ENCODE measurements at places on chromosomes 12 and 14.

GRCh38 chr12:32298917-32299316 lies 100.4 kb upstream of the FGD4 start:
- DNase-seq, result no peak

DNA sequence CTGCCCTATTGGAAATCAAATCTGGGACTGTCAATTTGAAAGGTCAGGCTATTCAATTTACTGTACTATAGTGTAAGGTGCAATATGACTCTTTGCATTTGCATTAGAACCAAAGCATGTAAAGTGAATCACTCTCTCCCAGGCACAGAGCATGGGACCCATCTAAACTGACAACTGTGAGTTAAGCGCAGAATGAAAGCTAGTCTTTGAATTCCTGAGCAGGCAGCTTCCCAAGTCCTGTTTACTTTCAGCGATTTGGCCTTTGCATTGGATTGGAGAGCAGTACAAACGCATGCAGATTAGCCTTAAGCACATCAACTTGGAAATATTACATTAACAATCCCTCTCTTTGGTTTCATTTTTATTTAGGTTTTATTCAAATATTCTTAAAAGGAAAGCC lies 74.6 kb downstream of the RERG start:
- no peak for DNase-seq

DNA sequence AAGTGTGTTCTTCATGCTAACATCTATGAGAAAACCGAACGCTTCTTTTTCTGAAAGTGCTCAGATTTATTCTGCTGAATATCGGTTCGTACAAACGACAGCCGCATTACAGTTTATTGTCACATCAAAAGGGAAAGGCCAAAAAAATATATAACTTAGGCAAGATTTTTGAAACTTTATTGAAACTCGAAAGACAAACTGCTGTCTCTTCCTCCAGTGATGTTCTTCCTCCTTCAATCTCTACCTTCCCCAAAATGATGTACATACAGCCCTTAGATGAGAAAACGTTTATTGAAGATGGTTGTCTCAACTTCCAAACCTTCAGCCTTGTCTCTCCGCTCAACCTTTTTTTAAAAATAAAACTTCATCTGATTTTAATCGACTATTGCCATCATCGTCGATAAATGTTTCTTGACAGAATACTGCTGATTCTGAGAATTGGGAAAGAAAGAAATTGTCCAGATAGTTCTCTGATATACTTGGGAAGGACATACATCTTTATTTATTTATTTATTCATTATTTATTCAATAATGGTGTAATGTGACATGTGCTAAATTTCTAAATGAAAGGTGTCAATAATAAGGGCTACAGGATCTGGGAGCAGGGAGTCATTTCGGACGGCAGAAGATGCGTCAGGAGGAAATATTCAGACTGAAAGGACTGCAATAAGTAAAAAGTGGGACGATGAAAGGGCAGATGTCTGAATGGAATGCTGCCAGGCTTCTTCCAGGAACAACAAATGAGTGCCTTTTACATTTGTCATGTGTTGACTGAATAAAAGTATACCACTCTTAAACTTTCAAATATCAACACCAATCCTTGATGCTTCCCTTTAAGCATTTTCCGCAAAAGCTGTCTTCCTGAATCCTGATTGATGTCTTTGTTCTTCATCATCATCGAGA lies 817 bp upstream of the MDM1 start:
- no peak for DNase-seq

DNA sequence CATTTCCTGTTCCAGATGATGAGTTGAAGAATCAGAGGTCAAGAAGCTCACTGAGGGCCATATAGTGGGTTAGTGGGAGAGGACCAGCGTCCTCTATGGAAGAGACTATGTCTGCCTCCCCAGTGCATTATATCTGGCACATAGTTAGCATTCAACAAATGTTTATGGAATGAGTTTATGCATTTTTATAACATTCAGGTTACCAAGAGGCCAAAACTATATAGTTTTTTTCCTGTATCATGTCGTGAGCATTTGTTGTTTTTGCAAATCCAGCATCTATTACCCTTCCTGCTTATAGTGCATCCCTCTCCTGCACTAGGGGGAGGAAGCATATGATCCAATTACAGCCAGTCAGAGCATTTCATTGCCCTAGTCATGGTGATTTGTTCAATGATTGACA lies 60.6 kb downstream of the SUDS3 start:
- no peak for DNase-seq

DNA sequence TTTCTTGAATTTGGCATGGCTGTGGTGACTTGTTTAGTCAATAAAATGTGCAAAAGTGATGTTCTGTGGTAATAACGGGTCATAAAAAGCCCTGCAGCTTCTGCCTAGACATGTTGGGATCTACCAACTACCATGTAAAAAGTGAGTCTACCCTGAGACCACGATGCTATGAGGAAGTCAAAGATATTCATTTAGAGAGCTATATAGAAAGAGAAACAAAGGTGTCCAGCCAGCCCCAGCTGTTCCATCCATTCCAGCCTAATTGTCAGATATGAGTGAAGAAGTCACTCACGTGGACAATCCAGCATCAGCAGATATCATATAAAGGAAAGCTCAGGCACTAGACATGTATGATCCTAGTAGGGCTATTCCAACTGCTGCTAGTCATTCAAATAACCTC lies 117.2 kb upstream of the SSTR1 start:
- DNase-seq, result no peak

GRCh38 chr14:23566778-23567185 lies 809 bp downstream of the AP1G2 start:
- no peak for DNase-seq

GRCh38 chr12:44873898-44874297 lies 2.2 kb downstream of the NELL2 start:
- DNase-seq, result no peak

DNA sequence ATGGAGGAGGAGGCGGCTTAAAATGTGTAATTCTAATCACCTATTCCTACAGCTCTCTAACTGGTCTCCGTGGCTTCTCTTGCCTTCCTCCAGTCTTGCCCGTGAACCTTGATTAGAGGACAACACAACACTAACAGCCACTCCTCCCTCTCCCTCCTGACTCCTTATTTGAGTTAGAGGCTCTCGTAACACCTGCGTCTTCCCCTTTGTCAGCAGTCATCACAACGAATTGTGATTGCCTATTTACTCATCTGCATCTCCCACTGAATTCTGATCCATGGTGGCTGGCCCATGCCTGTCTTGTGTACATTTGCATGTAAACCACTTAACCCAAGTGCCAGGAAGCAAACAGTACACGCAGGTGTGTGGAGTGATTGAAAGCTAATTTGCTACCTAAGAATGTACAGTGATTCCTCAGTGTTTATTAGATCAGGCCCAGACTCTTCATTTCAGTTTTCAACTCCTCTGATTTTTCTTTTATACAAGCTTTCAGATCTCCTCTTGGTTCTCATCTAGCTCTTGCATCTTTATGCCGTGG lies 154.5 kb downstream of the MON2 start:
- no peak for DNase-seq

GRCh38 chr14:75404847-75405246 lies 23.0 kb upstream of the JDP2 start:
- no peak for DNase-seq

DNA sequence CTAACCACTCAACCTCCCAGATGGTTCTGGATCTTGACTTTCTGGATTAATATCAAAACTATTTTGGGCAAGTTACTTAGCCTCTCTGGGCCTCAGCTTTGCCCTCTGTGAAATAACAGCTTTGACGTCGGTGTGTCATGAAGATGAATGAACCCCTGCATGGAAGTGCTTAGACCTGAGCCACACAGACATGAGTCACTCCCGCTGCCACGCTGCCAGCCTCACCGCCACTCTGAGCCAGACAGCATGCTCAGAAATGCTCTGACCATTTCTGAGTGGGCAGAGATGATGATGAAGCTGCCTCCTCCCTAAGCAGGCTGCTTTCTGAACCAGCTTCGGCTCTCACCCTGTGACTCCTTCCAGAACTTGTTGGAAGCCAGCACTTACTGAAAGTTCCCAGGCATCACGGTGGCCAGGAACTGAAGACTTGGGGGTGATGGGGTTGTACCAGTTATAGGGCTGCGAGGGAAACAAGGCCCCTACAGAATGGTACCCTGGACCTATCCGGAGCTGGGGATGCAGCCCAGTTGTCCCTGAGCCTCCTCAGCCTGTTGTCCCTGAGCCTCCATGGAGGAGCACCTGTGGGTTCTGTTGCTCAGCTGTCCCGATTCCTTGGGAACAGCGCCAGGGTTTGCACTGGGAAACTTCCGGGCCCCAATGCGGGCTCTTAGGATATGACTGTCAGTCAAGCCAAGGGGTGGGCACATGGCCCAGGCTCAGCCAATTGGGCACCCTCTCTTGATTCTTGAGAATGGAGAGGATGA lies 2.0 kb upstream of the CCDC197 start:
- no peak for DNase-seq

- DNase-seq, result no peak
Measured at GRCh38 chr12:116346222-116346621, 68.7 kb upstream of the MED13L start.

GRCh38 chr12:124852911-124853427 lies 10.7 kb downstream of the SCARB1 start:
- no peak for DNase-seq

DNA sequence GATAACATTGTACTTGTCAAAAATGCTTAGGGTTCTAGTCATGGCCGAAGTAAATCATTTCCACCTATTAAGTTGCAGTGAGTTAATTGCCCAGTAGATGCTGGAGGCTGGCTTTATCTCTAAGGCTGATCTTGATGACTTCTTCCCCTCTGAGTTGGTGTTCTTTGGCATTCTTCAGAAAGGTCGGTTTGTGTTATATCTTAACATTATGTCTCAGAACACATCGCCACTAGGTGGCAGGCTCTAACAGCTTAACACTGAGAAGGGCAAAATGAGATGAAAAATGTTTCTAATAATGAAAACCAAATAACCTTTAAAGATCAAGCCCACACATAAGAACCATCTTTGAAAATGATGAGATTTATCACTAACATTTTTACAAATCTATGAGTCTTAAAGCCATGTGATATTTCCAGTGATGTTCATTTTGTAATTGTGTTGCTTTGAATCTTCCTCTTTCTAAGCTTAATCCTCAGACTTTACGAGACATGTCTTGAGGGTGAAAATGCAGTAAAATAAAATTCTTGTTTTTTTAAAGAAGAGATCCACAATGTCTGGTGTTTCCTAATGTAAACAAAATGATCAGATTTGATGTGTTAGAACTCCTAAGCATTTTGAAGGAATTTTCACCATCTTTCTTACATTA lies 28.6 kb downstream of the SUDS3 start:
- DNase-seq, result peak; percentile 12

- no peak for DNase-seq
Measured at GRCh38 chr12:6118891-6119568, 5.4 kb downstream of the VWF start.

- DNase-seq, result no peak
Measured at GRCh38 chr12:19211802-19212201, 82.3 kb downstream of the PLEKHA5 start.

Data from naive B cell (primary cell).